ENCODE measurements at places on chromosomes 12 and 14.

DNA sequence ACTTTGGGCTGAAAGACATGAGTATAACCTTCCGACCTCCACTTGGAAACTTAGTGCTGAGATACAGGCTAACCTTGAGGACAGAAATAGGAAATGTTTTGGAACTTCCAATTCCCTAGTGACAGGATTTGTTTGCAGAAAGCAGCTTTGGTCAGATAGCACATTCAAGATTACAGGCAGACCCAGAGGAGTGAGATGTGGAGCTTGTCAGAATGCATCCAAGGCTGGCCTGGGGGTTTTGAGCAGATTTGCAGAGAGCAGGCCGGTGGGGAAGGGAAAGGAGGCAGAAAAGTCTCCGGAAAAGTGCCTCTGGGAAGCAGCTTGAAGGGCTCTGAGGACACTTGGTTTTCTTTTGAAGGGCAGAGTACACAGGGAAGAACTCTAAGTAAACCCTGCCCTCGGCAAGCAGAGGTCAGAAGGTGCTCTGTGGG lies 180.3 kb downstream of the ETV6 start:
- DNase-seq: no peak

- no peak for DNase-seq
Measured at GRCh38 chr12:32134101-32134888, 27.6 kb downstream of the BICD1 start.

DNA sequence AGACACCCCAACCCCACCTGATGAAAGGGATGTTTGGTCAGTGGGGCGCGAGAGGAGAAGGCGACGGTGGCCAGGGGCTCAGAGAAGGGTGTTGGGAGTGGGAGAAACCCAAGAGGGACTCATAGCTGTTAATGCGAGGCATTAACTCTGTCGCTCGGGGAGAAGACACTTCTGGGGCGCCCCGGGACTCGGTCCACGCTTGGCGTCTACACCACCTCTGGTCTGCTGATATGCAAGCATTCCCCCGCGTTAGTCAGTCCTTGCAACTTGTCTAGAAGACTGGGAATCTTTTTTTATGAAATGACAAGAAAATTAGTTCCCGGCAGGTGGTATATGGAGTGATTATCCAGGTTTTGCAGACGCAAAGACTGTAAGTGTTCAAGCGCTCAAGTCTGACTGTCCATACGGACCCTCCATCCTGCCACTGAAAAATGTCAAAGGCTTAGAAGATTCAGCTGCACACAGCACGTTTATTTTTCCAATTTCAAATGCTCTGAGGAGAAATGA lies 360 bp upstream of the SLC35F4 start:
- DNase-seq: no peak

DNA sequence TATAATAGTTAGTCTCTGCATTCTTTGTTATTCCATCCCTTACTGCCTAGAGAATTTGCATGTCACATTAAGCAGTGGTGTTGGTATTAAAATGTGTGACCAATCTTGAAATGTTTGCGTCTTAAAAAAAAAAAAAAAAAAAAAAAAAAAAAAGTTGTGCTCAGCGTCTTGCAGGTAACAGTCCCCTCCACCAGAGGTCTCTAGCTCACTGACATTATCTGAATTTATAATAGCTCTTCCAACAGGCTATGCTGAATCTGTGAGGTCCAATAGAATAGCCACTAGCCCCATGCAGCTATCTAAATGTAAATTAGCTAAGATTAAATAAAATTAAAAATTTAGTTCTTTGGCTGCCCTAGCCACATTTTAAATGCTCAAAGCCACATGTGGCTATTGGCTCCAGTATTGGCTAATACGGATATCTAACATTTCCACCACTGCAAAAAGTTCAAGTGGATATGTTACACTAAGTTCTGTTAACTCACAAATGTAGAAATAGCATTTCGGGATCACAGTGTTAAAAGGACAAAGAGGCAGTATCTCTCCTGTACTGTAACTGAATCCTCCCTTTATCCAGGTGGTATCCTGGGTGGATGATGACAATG lies 28.7 kb downstream of the NKX2-8 start:
- DNase-seq: no peak

GRCh38 chr14:51097287-51097686 lies 2.4 kb upstream of the TRIM9 start:
- DNase-seq: no peak

- DNase-seq: no peak
Measured at GRCh38 chr14:75702616-75703261, 41.7 kb downstream of the TTLL5 start.

GRCh38 chr12:69102856-69103255 lies 136.5 kb upstream of the CPSF6 start:
- no peak for DNase-seq

DNA sequence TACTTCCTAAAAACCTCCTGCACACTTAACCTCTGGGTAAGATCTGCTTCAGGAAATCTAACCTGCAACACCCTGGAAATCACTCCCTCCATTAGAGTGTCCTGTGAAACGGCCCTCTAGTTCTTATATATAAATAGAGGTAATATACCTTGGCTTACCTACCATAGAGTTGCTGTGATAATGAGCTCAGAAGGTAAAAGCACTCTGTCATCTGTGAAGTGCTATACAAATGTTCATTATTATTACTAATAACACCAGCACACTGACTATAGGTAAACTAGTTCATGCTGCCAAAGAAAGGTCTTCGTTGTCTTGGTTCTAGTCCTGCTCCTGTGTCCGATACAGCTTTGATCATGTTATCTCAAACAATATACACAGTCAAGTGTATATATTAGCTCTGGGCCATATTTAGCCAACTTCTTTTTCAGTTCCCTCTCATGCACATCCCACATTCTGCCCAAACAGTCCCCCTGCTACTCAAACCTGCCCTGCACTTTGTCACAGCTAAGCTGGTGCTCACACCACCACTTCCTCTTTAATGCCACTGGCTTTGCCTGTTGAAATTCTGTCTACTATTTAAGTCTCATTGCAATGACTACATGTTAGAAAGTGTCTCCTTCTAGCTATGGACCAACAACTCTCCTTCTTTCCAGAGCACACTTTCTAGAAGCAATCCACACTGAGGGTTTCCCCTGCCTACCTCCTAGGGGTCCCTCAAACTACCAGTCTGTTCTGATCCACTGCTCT lies 5.1 kb downstream of the E2F7 start:
- no peak for DNase-seq

DNA sequence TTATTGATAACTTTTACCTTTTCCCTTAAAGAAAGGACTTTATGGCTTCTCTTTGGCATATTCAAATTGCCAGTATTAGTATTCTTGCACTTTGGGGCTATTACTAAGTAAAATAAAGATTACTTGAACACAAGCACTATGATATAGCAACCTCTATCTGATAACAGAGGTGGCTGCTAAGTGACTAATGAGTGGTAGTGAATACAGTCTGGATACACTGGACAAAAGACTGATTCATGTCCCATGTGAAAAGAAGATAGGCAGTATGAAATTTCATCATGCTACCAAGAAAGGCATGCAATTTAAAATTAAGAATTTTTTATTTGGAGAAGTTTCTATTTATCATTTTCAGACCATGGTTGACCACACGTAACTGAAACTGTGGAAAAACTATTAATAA lies 399.9 kb downstream of the FSCB start:
- no peak for DNase-seq

DNA sequence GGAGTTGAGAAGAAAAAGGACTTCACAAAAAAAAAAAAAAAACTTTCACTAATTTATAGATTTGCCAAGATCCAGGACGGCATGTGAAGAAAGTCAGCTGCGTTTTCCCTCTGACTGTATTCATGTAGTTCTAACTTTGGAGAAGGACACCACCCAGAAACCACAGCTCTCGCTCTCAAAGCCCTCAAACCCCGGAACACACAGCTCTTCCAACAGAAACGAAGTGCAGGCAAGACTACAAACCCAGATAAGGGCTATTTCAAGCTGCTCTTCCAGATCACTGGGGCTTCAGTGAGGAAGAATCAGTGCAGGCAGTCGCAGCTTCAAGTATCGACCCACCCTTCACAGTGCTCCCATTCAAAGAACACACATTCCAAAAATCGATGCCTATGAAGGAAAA lies 13.2 kb downstream of the KCNH5 start:
- no peak for DNase-seq

DNA sequence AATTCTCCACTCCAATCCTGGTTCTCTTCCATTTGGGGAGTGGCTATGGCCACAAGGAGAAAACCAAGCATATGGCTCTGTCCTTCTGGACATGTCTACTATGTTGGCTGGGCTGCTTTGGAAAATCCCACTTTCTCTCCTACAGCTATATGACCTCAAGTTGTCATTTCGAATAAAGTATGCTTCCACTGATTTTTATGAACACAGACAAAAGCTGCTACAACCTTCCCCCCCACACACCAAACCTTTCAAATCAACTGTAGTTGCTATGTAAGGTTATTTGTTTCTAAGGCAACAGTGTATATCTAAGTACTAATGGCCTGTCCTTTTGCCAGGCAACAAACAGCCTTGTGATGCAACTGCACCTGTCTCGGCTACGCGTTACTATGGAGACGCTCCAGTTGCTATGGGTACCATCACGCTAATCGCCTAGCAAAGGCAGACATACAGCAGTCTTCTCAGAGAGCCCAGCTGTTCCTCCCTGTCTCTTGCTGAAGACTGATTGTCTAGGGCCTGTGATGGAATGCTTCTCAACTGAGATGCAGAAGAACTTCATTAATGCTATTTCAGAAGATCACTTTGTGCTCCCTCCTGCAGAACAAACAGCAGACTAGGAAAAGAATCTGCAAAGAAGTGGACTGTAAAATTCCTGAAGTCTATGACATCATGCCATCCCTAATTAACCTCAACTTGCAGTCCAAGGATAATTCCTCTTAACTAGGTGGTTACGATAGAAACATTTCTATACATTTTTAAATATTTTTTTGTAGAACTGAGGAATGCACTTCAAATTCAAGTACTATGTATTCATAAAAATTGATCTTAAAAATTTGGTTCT lies 67.6 kb downstream of the FOXN3 start:
- DNase-seq: no peak

GRCh38 chr12:75754141-75754540 lies 242.7 kb upstream of the KRR1 start:
- no peak for DNase-seq

DNA sequence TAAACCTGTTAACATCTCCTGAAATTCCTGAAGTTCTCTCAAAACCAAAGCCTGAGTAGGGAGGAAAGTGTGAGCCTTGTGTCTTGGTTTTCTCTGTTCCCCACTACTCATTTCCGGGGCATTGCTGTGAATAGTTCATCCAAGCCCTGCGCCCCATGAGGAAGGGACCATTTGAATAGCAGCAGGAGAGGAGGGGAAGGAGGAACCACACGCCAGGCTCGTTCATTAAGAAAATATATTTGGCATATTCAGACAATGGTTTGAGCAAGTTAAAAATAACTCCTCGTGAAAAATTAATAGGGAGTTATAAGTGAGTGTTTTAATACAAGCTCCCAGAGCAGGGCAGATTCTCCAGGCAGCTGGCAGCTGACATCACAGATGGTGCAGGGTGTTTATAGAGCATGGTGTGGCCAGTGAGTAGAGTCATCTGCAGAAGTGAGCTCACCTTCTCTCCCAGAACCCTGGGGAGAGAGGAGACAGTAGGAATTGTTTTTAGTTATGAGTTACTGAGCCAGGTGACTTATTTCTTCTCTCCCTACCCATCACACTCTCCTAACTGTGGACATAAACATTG lies 29.5 kb upstream of the CISTR start:
- DNase-seq: no peak

DNA sequence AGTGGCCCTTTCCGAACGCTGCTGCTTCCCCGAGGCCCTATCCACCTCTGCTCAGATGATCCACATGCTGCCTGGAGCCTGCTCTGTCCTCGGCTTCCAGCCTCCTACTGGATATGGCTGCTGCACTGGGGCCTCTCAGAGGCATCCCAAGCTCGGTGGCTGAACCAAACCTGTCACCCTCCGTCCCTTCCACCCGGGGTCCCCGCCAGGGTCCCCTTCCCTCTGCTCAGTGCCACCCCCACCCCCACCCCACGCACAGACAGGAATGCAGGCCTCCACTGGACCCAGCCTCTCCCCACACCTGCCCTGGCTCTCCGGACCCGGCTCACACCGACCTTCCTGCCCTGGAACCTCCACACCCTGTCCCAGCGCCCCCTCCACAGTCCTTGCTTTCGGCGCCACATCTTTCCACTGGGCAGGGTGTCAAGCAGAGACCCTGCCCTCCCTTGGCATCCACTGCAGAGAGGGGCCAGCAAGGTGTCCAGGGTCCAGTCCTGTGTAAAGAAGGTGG lies 6.1 kb downstream of the CEP170B start:
- no peak for DNase-seq

- DNase-seq: no peak
Measured at GRCh38 chr12:94109160-94109559, 39.2 kb upstream of the PLXNC1 start.

DNA sequence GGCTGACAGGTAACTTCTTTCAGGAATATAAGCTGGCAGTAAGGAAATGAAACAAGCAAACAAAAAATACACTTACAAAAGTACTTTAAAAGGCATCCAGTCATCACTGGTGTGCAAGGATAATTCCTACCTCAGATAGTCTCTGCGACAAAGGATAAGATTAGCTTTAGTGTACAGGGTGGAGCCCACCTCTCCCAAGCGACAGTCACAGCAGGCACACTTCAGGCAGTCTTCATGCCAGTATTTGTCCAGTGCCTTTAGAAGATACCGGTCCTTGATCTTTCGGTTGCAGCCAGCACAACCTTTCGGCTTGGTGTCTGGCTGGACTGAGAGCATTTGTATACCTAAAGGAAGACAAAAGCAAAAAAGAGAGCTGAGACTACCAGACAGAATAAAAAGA lies 5.4 kb downstream of the LMO3 start:
- no peak for DNase-seq

DNA sequence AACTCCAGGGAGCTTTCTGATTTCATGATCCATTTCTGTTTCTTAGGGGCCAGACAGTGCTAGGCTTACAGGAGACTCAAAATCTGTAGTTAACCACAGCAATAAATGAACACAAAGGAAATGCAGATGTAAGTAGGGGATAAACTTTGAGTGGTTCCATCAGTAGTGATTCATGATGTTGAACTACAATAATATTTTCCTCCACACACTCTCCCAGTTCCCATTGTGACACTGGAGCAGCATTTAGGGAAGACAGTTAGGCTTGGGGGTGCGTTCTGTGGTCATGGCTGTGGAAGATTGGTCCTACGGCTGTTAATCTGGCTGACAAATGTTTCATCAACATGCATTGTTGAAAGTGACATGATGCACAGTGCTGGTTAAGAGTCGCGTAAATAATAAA lies 66.9 kb downstream of the HMGA2 start:
- no peak for DNase-seq

GRCh38 chr12:27560126-27560525 lies 36.1 kb downstream of the PPFIBP1 start:
- DNase-seq: no peak

DNA sequence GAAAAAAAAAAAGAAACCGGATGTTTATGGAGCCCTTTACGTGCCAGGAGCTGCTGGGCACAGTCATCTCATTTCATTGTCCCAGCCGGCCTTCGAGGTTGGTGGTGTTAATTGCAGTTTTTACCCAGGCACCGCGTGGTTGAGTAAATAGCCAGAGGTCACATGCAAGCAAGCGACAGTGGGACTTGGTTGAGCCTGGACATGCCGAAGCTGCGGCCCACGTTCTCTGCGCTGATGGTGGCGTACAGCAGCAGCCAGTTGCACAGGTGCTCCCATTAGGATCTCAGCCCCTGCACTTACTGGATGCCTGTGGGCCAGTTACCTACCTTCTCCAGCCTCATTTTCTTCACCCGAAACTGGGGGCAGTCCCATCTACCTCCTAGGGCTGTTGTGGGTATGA lies 54.0 kb downstream of the TSPAN9 start:
- DNase-seq: no peak

- no peak for DNase-seq
Measured at GRCh38 chr14:88264116-88264515, 59.0 kb downstream of the KCNK10 start.

Data from Right ventricle myocardium inferior (tissue), 1 donor.